ENCODE measurements at places on chromosomes 1 and 21. TPM values are rescaled to one million over a fixed set of nuclear protein-coding genes. Genes with fewer than 3 reads are reported as not detected.

GRCh38 chr21:39911286-39912199 lies 44.3 kb downstream of the PCP4 start:
- DNase-seq, result peak; percentile 19
- H3K27me3 ChIP-seq, result no peaks in the 10 kb centered on the region
- H3K27ac ChIP-seq, result no peak overlapping the region
- no peaks in the 10 kb centered on the region for H3K4me1 ChIP-seq

METTL18 gene
- total RNA-seq, result 7.9 TPM

- H3K27ac ChIP-seq, result peak overlapping the region; percentile 91
- no peaks in the 10 kb centered on the region for H3K36me3 ChIP-seq
- H3K4me1 ChIP-seq, result peaks cover 42% of the 10 kb centered on the region
- DNase-seq, result peak; percentile 49
These were observed 15.4 kb downstream of the ABCA4 start for GRCh38 chr1:94105581-94105952.

DNA sequence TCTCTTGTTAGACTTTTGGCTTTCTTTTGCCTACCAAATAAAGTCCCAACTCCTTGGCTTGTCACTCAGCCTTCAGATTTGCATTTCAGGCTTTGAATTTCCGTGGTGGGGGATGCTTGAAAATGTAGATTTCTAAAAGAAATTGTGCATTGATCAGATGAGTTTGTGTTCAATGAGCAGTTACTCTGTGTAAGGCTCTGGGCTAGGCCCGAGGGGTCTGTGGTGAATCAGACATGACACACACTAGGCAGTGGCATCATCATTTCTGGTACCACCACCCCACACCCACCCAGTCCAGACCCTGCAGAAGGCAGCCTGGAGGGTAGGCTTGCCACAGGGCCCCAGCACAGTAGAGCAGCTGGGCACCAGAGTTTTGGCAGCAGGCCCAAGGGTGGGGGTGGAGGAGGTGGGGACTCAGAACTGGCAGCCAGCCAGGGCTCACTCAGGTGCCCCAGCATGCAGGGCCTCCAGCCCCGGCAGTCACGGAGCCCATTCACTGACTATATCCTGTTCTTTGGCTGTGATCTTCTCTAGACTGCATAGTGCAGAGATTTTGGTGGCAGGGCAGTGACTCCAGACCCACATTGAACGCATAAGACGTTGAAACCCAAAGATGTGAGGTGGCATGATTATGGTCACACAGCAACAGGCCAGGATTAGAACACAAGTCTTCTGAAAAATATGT lies 97.2 kb upstream of the ARTN start:
- no peak overlapping the region for H3K27ac ChIP-seq
- no peak for DNase-seq
- no peaks in the 10 kb centered on the region for H3K36me3 ChIP-seq
- H3K4me1 ChIP-seq, result no peaks in the 10 kb centered on the region
- no peaks in the 10 kb centered on the region for H3K27me3 ChIP-seq

- H3K4me3 ChIP-seq, result no peak overlapping the region
- no peak overlapping the region for H3K27ac ChIP-seq
- DNase-seq, result no peak
These were observed 31.3 kb upstream of the BTG2 start for GRCh38 chr1:203273869-203274602.

TCEA3 gene
- 14.6 TPM for total RNA-seq

MCOLN2 gene
- not detected for total RNA-seq

DNA sequence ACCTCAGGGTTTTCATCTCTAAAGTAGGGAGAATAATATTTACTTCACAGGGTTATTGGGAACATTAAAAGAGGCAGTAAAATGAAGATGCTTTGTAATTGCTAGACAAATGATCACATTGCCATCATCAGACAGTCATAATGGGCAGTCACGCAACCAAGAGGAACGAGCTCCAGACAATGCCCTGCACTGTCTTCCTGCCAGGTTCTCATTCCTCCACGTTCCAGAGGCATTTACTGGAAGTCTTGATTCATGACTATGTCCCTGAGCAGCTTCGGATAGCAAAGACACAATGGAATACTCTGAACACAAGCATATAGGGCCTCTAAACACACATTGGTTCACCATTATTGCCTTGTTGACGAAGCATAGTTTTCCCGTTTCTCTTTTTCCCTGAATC lies 389.7 kb downstream of the NTNG1 start:
- no peaks in the 10 kb centered on the region for H3K27me3 ChIP-seq
- no peaks in the 10 kb centered on the region for H3K4me1 ChIP-seq
- H3K36me3 ChIP-seq, result no peaks in the 10 kb centered on the region
- no peak overlapping the region for H3K4me3 ChIP-seq
- DNase-seq, result no peak

FCER1G gene
- 1.5 TPM for total RNA-seq

TCEANC2 gene
- total RNA-seq, result 3.2 TPM

OR2L2 gene
- total RNA-seq, result 0.16 TPM

DNA sequence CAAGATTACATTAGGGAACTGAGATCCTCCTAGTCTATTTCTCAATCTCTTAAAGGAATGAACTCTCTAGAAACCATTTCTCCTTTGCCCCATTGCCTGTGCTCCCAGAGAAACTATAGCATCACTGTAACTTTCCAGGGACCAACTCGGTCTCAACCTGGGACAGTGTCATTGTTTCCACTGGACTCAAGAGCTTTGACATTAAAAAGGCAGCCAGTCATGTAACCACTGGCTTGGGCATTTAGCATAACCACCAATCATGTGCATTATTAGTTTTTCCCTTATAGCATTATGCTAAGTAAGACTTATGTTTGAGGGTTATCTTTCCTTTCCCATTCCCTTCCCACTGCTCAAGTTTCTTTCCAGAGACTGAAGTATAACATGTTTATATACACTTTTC lies 18.2 kb downstream of the TEX38 start:
- no peak for DNase-seq
- H3K27me3 ChIP-seq, result no peaks in the 10 kb centered on the region
- H3K27ac ChIP-seq, result no peak overlapping the region
- no peaks in the 10 kb centered on the region for H3K4me1 ChIP-seq
- no peaks in the 10 kb centered on the region for H3K36me3 ChIP-seq

MLLT11 gene
- 0.95 TPM for total RNA-seq

GRCh38 chr1:36576118-36576517 lies 93.4 kb upstream of the CSF3R start:
- no peak overlapping the region for H3K4me3 ChIP-seq
- no peak overlapping the region for H3K27ac ChIP-seq
- no peaks in the 10 kb centered on the region for H3K27me3 ChIP-seq
- no peaks in the 10 kb centered on the region for H3K4me1 ChIP-seq
- no peaks in the 10 kb centered on the region for H3K36me3 ChIP-seq
- DNase-seq, result peak; percentile 71

KCNJ15 gene
- total RNA-seq, result not detected

GRCh38 chr1:33338440-33339211 lies 17.7 kb upstream of the A3GALT2 start:
- H3K27ac ChIP-seq, result peak overlapping the region; percentile 71
- no peak overlapping the region for H3K4me3 ChIP-seq
- peak; percentile 15 for DNase-seq
- H3K4me1 ChIP-seq, result peaks cover 49% of the 10 kb centered on the region
- no peaks in the 10 kb centered on the region for H3K27me3 ChIP-seq

DNA sequence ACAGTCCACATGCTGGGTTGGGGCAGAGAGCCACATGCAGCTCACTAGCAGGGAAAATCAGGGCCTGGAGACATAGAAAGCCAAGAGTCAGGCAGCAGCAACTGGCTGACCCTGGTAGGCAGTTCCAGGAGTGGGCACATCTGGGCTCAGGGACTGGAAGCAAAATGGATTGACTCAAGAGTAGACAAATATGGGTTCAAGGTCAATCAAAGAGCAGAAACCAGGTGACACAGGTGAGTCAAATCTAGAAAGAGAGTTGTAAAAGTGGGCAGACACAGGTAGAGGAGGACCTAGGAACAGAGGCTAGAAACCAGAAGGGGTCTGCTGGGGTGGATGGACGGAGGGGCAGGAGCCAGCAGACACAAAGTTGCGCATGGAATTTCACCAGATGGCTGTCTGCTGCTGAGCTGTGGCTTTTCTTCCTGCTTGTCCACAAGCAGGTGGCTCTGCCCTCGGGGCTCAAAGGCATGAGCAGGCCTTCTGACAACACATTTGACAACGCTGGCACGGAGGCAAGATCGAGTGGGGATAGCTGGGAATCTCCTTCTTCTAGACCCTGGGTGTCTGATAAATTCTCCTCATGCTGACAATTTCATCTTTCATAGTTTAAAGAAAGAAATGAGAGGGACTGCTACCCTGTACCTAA lies 40.8 kb upstream of the IGSF3 start:
- no peak overlapping the region for H3K27ac ChIP-seq
- no peak overlapping the region for H3K4me3 ChIP-seq
- no peaks in the 10 kb centered on the region for H3K27me3 ChIP-seq
- no peak for DNase-seq

ECM1 gene
- 0.95 TPM for total RNA-seq

GRCh38 chr1:156703336-156703735 lies 2.0 kb downstream of the CRABP2 start:
- peaks cover 1% of the 10 kb centered on the region for H3K36me3 ChIP-seq
- DNase-seq, result no peak
- H3K27me3 ChIP-seq, result no peaks in the 10 kb centered on the region
- H3K27ac ChIP-seq, result no peak overlapping the region
- no peak overlapping the region for H3K4me3 ChIP-seq

PLA2G2C gene
- not detected for total RNA-seq

RBM11 gene
- 0.61 TPM for total RNA-seq

CFAP141 gene
- not detected for total RNA-seq

- no peak overlapping the region for H3K4me3 ChIP-seq
- no peak overlapping the region for H3K27ac ChIP-seq
- peak; percentile 55 for DNase-seq
- no peaks in the 10 kb centered on the region for H3K36me3 ChIP-seq
These were observed 2.1 kb upstream of the UBE2T start for GRCh38 chr1:202343652-202344349.

DNA sequence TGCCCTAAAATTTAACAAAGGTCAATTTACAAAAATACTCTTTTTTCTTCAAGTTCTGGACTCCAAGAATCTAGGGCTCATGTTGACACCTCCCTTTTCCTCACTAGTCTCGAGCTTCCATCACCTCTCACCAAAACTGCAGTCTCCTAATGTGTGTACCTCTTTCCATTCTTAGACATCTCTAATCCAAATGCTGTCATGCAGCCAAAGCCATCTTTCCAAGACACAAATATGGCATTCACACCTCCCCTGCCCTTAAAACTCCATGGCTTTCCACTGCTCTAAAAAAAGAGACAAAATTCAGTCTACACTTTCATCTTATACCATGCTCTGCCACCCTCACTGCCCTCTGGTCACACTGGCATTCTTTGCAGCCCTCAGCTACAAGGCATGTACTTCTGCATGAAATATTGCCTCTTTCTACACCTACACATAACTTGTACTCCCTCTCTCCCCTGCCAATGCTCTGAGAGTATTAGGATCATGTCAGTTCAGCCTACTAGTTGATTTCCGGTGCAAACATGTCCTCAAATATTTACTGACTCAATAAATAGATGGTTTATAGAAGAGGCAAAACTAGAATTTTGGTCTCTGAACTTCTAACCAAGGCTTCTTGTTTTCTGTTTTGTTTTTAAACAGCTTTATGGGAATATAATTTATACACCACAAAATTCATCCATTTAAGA lies 26.9 kb downstream of the ADSS2 start:
- H3K36me3 ChIP-seq, result no peaks in the 10 kb centered on the region
- H3K4me3 ChIP-seq, result no peak overlapping the region
- H3K27ac ChIP-seq, result no peak overlapping the region
- no peaks in the 10 kb centered on the region for H3K27me3 ChIP-seq

CYYR1 gene
- not detected for total RNA-seq

DNA sequence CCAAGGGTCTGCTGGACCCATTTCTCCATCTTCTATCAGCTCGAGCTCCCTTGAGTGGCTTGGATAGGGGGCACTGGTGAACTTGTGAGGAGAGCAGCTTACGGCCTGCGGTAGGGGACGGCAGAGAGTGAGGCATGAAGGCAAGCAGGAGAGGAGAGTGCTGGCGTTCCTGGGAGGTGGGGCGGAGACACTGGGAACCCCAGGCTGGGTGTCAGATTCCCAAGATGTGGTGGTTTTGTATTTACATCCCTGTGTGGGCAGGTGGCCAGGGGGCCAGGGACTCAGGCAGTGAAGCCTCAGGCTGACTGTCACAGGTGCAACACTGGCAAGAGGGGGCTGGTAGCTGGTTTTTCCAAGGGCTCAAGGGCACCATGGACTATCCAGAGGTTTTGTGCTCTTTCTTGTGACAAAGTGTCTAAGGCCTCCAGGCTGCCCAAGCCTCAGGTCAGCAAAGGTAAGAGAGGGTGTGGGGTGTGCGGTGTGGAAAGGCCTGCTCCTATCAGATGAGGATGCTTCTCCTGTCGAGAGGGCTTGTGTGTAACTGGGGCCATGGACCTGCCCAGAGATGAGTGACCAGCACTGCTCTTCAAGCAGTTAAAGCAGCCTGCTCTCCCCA lies 45.1 kb upstream of the ROR1 start:
- H3K27me3 ChIP-seq, result no peaks in the 10 kb centered on the region
- H3K36me3 ChIP-seq, result no peaks in the 10 kb centered on the region
- peak overlapping the region; percentile 52 for H3K27ac ChIP-seq
- peaks cover 8% of the 10 kb centered on the region for H3K4me1 ChIP-seq
- DNase-seq, result no peak

DNA sequence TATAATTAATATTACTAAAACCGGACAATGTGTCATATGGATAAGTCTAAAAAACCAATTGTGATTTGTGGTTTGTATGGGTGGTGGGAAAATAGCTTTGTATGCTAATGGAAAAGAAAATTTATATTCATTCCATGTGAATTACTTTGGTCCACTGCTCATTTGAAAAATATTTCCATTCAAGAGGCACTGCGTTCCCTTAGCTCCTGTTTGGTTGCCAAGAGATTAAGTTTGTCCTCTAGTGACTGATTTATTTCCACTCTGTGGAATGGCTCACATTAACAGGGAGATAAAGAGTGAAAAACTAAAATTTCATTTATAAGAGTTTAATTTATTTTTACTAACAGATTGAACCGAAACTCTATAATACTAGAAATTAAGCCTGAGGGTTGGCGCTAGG lies 744.1 kb upstream of the CHRM3 start:
- H3K4me3 ChIP-seq, result no peak overlapping the region
- H3K4me1 ChIP-seq, result peaks cover 2% of the 10 kb centered on the region
- no peak overlapping the region for H3K27ac ChIP-seq
- no peak for DNase-seq

DOP1B gene
- 15.9 TPM for total RNA-seq

DNA sequence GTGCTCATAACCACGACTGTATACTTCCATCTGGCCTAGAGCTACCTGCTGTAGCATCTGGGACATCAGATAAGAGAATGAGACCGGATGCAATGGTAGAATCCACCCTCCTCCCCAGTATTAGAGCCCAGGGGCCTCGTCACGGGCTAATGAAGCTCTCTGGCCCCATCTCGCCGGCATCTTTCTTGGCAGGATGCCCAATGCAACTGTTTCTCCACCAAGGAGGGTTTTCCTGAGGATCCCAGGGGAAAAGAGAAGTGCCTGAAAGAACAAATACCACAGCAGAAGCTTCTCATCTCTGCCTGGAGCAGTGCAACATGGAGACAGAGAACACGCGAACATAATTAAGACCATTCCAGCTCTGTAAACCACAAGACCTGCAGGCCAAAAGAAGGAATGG lies 80.0 kb downstream of the VWA5B1 start:
- H3K4me1 ChIP-seq, result no peaks in the 10 kb centered on the region
- H3K4me3 ChIP-seq, result no peak overlapping the region
- H3K27me3 ChIP-seq, result no peaks in the 10 kb centered on the region
- no peaks in the 10 kb centered on the region for H3K36me3 ChIP-seq
- no peak for DNase-seq
